Epithelial cell of alveolus of lung (primary cell): ENCODE measurements at places on chromosomes 6 and 20. TPM values are rescaled to one million over a fixed set of nuclear protein-coding genes. Genes with fewer than 3 reads are reported as not detected.

NKX2-4 gene
- not detected in 2 replicates for total RNA-seq

PRDM13 gene
- total RNA-seq, result not detected in 2 replicates

IYD gene
- total RNA-seq, result 0.08 TPM in 1 of 2 replicates, not detected in the other

CLIC5 gene
- 0.08 TPM in 1 of 2 replicates, not detected in the other for total RNA-seq

DEFB112 gene
- not detected in 2 replicates for total RNA-seq

GSS gene
- 29.9 and 69.7 TPM in 2 replicates for total RNA-seq

CD83 gene
- total RNA-seq, result 0.88 and 1.0 TPM in 2 replicates

CGAS gene
- total RNA-seq, result 7.1 and 8.7 TPM in 2 replicates

LY86 gene
- not detected in 2 replicates for total RNA-seq

KCNK16 gene
- not detected in 2 replicates for total RNA-seq

MAP7 gene
- 0.52 and 1.1 TPM in 2 replicates for total RNA-seq

XKR7 gene
- total RNA-seq, result not detected in 2 replicates

ZNF334 gene
- 1.8 and 4.6 TPM in 2 replicates for total RNA-seq

FAM210B gene
- total RNA-seq, result 41.8 and 49.6 TPM in 2 replicates

TSPYL4 gene
- total RNA-seq, result 10.6 and 28.3 TPM in 2 replicates

HLA-DOA gene
- total RNA-seq, result 0.16 TPM in 1 of 2 replicates, not detected in the other

ADTRP gene
- 0.26 TPM in 1 of 2 replicates, not detected in the other for total RNA-seq
